Stimulated activated CD4-positive, alpha-beta T cell treated with anti-CD3 and anti-CD28 coated beads, Interleukin-1b, Interleukin-23, amount 100 ng/mL, for 1 hour (primary cell): ENCODE measurements at places on chromosomes 4 and X.

- no peak for DNase-seq
These were observed 135.3 kb downstream of the CPZ start for GRCh38 chr4:8727546-8728510.

- DNase-seq, result no peak
These were observed 82.5 kb downstream of the HPRT1 start for GRCh38 chrX:134542485-134542884.

GRCh38 chr4:25702848-25703247, 47.2 kb downstream of the SLC34A2 start:
- DNase-seq, result no peak

GRCh38 chrX:48939524-48940228, 17.7 kb downstream of the OTUD5 start:
- no peak for DNase-seq

GRCh38 chr4:177489471-177490246, 47.4 kb upstream of the AGA start:
- DNase-seq, result no peak

DNA sequence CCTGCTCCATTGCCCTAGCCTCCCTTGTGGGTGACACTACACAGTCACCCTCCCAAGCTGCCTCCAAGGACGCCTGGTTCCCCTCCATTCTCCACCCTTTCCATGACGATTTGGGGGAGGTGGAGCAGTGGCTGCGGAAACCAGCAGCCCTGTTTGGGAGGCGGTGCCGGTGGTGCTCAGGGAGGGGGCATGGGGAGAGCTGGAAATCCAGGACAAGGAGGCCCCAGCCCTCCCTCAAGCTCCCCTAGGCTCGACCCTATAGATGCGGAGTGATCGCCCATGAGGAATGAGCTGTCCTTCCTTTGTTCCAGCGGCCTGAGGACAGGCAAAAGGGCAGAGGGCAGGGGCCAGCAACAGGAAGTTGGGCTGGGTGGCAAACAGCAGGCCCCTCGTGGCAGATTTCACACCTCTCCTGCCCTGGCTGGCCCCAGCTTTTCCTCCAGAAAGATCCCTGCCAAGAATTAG, 3.6 kb upstream of the RENBP start:
- DNase-seq, result no peak

GRCh38 chr4:111960241-111960667, 185.0 kb upstream of the FAM241A start:
- no peak for DNase-seq
